Sciatic nerve (tissue), 2 donors: ENCODE measurements at places on chromosomes 6 and 20.

- no peak for DNase-seq
These were observed 368.9 kb downstream of the PRKN start for GRCh38 chr6:162358625-162359024.

GRCh38 chr20:39799366-39799965 lies 837.3 kb downstream of the DHX35 start:
- no peak for DNase-seq

DNA sequence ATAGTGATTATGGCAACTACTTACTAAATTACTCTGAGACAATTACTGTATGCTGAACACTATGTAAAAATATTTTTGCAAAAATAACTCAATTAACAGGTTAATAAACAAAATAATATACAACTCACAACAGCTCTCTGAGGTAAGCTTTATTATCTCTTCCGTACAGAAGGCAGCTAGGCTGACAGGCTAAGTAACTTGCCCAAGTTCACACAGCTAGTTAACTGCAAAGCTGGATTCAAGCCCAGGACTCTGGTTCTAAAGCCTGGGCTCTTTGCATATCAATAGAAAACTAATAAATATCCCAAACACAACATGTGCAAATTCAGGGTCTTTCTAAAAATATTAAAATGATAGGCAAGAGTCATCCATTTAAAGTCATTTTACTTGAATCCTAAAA lies 169.5 kb upstream of the BEND3 start:
- no peak for DNase-seq

DNA sequence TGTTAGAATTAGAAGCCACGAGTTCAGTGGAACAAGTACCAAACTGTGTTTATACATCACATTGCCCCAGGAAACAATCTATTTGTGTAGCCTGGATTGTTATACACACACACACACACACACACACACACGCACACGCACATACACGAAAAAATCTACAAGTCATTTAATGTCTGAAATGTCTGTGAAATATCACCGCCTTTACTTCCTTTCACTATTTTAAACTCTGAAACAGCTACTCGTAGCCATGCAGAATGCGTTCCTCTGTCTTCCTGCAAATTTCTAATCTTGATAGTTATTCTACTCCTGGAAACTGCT lies 84.4 kb upstream of the SCAF8 start:
- no peak for DNase-seq

- DNase-seq, result no peak
These were observed 34.8 kb upstream of the BAG2 start for GRCh38 chr6:57137350-57137749.

- no peak for DNase-seq
These were observed 71.5 kb downstream of the CNKSR3 start for GRCh38 chr6:154438882-154439415.

DNA sequence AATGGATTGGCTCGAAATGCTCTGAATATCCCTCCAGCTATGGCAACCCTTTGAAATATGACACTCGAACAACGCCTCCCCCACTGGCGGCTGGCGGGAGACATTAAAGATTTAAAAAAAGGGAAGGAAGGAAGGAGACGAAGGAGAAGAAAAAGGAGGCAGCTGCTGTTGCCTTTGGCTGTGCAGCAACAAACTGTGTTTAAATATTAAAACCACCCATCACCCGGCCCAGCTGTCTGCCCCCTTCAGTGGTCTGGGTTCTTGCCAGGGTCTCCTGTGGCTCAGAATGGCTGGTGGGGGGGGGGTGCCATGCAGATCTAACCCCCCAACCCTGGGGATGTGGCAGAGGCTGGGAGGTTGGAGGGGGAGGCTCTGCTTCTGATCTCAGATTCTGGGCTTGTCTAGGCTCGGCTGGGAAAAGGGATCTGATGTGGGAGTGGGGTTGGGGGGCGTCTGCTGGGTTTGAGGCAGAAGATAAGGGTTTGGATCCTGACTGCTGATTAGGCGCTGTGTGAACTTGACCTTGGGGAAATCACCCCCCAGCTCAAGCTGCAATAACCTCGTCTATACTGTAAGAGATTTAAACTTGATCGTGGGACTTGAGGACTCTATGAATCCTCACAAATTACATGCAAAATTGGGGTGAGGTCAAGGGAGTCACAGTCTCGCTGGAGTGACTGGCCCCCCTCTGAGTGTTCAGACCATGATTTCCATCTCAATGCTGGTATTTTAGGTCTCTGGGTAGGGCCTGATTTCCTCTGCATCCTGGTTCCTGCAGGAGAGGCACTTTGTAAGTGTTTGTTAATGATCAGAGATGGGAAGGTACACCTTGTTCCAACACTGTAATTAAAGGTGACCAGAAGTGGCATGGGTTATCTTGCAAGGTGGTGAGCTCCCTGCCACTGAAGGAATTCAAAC lies 40.3 kb upstream of the BLCAP start:
- DNase-seq, result peak; percentile 45

GRCh38 chr20:7817286-7817685 lies 123.0 kb downstream of the HAO1 start:
- DNase-seq, result no peak

GRCh38 chr6:11357285-11357684 lies 124.8 kb upstream of the NEDD9 start:
- no peak for DNase-seq

- DNase-seq, result no peak
These were observed 42.9 kb downstream of the AFG1L start for GRCh38 chr6:108337721-108338120.

GRCh38 chr20:36237477-36237876 lies 1.2 kb downstream of the AAR2 start:
- DNase-seq, result no peak

GRCh38 chr6:32843331-32843978 lies 392 bp downstream of the PSMB8 start:
- no peak for DNase-seq

- no peak for DNase-seq
These were observed 5.2 kb downstream of the HAO1 start for GRCh38 chr20:7935027-7935551.

DNA sequence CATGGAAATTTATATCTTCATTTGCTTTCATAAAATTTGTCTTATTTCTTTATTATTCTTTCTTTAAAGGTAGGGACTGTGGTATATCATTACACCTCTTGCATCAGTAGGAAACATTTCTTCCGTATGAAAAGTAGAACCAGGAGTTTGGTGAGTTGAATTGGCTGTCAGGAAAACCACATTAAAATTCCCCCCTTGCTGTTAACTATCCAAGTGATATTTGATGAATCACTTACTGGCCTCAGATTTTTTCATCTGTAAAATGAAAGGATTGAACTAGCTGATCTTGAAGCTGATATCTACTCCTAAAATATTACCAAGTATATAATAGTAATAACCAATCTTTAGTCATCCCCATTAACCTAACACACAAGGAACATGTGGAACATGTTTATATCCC lies 460.9 kb downstream of the GJA1 start:
- no peak for DNase-seq

- DNase-seq, result no peak
These were observed 9.0 kb downstream of the COL21A1 start for GRCh38 chr6:56238352-56238751.

DNA sequence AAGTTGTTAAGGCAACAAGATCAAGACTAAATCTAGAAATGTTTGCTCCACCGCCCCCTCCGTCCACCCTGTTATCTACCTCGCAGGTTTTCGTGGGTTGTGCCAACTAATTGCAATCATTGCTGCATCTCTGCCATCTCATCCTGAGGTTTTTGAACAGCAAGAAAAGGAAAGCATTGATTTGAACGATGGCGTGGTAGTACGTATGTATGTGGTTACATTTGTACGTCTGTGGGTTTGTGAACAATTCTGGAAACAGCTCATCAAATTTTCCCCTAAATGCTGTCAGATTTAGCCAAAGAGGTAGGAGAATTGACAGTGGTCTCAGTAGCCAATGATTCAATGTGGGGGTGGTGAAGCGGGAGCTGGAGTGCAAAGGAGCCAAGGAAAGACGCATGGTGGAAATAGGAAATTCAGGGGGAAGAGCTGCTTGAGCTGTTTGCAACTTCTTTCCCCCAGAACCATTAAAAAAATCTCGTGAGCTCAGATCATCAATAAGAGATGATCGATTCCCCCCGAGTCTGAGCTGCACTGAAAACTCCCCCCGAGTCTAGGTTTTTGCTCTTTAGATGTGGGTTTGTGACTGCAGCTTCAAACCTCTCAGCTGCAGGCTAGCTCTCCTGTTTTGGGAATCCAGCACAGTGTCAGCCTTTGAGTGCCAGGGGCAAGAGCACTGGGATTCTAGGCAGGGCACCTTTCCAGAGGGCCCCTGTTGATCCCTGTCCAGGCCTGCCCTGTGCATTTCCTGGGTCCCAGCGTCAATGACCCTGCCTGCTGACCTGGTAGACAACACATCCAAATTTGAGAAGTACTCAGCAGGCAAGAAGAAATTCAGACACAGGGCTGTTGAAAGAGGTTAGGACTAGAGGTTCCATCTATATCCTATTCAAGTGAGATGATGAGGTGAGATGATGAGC lies 72.6 kb upstream of the LY86 start:
- no peak for DNase-seq

DNA sequence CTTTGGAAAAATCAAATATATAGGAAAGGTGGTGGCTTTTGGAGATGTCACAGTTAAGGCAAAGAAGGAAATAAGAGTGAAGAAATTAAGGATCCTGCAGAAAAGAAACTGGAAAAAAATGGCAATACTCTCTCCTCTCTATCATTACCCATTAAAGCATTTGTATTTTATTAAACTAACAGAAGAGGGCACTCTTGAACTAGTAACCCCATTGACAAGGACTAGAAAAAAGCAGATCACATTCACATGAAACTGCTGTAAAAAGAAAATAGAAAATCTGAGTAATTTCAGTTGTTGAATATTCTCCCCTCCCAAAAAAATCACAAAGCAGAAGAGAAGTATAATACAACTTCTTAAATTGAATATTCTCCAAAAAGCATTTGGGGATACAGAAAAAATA lies 104.1 kb upstream of the SLC35B3 start:
- DNase-seq, result no peak

GRCh38 chr6:89934685-89935366 lies 40.6 kb downstream of the GJA10 start:
- no peak for DNase-seq

DNA sequence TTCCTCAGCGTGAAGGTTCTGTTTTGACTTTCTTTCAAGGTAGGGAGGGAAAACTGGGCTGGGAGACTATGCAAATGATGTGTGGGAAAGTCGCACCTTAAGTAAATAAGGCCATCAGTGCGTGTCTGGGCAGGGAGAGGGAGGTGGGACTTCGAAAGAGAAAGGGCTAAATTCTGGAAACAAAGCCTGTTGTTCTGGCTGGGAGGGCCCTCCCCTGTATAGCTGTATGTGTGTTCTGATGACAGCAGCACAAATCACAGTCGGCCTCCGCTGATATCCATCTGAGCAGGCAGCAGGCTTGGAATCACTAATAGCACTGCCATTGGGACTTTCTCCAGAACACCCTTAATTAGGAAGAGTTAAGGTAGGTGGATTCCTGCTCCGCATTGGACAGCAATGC lies 19.2 kb downstream of the JAG1 start:
- no peak for DNase-seq

GRCh38 chr20:10863337-10864060 lies 189.7 kb upstream of the JAG1 start:
- DNase-seq, result no peak

- DNase-seq, result no peak
These were observed 268.8 kb downstream of the TMEM242 start for GRCh38 chr6:157054531-157054979.

DNA sequence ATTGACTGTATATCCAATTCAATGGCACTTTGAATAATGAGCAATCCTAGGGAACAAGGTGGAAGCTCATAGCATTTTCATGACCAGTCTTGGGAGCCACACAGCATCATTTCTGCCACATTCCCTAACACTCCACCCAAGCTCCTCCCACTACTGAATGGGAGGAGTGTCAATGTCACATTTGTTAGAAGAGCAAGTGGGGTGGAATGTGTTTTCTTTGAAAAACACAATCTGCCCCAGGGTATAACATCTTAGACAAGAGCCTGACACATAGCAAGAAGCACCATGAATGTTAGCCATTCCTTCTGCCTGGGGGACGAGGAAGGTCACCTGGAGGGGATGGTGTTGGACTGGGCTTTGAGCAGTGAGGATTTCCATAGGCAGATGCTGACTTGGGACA lies 258.3 kb upstream of the PMEPA1 start:
- no peak for DNase-seq

- DNase-seq, result no peak
These were observed 72.6 kb upstream of the ZNF184 start for GRCh38 chr6:27545271-27546046.

DNA sequence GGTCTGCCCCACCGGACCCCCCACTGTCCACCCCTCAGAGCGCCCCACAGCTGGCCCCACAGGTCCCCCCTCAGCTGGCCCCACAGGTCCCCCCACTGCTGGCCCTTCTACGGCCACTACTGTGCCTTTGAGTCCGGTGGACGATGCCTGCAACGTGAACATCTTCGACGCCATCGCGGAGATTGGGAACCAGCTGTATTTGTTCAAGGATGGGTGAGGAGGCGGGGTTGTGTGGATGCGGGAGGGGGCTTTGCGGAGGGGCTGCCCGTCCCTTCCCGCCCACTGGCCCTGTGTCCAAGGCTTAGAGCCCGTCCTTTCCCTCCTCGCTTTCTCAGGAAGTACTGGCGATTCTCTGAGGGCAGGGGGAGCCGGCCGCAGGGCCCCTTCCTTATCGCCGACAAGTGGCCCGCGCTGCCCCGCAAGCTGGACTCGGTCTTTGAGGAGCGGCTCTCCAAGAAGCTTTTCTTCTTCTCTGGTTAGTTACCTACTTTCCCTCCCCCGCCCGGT lies 4.7 kb downstream of the MMP9 start:
- DNase-seq, result no peak

- no peak for DNase-seq
These were observed 32.7 kb downstream of the CFAP61 start for GRCh38 chr20:20085071-20085470.

- DNase-seq, result no peak
These were observed 234.2 kb upstream of the SULF2 start for GRCh38 chr20:48019496-48019895.
